Fibroblast of lung (primary cell): ENCODE measurements at places on chromosomes 2 and 18. TPM values are rescaled to one million over a fixed set of nuclear protein-coding genes. Genes with fewer than 3 reads are reported as not detected.
A peak's percentile ranks its signal among the peaks of the same experiment; 100 is the strongest.

DNA sequence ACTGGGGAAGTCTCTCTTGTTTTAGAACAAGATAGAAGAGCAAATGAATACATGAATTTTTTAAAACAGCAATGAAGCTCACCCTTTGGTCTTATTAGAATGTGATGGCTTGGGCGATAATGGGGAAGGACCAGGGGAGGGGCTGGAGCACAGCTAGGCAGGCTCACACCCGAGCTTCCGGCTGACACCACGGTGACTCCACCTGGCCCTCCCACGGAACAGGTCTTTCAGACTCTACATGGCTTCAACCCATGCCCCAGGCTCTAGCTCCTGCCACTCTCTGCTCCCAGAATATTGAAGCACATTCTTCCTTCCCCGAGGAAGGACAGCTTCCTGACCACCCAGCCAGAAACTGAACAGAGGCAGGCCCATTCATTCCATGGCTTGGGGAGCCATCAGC is 127.5 kb upstream of the AGAP1 start:
- no peak overlapping the region for H3K27ac ChIP-seq
- H3K27me3 ChIP-seq, result no peaks in the 10 kb centered on the region
- H3K4me1 ChIP-seq, result no peaks in the 10 kb centered on the region

DNA sequence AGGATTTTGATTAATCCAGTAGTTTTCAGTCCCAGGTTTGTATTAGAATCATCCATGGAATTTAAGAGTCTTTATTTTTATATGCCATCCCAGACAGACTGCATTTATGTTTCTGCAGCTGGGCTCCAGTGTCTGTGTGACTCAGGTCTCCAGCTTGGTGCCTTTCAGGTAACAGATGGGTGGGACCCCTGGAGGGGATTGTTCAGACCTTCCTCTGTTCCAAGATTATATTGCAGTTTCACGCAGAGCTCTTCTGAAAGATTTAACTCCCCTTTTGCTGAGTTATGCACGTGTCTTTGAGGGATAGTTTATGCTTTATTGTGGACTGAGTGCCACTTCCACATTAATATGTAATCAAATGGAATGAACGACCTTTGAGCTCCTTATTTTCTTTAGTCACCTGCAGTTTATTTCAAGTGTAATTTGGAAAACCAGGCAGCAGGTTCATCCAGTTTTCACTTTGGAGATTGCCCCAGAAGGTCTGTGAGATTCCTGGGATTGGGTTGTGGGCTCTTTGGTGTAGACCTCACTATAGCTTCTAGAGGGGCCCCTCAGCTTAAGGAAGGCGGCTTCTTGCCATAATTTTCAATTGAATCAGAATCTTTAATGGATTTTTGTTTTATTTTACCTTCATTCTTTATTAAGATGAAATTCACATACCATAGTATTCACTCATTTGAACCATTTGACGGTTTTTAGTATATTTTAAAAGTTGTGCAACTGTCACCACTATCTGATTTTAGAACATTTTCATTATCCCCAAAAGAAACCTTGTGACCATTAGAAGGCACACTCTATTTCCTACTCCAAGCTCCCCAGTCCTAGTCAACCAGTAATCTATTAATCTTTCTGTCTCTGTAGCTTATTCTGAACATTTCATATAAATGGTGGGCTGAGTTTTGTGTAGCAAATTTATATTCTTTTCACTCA is 135.0 kb downstream of the WDSUB1 start:
- H3K4me3 ChIP-seq, result no peak overlapping the region
- H3K27me3 ChIP-seq, result no peaks in the 10 kb centered on the region
- DNase-seq, result no peak
- peaks cover 2% of the 10 kb centered on the region for H3K4me1 ChIP-seq
- no peaks in the 10 kb centered on the region for H3K36me3 ChIP-seq

- H3K4me3 ChIP-seq, result no peak overlapping the region
- DNase-seq, result no peak
- no peaks in the 10 kb centered on the region for H3K4me1 ChIP-seq
- H3K27ac ChIP-seq, result no peak overlapping the region
- no peaks in the 10 kb centered on the region for H3K27me3 ChIP-seq
These were observed 205.8 kb downstream of the ZBTB7C start for GRCh38 chr18:48203288-48203945.

- H3K36me3 ChIP-seq, result no peaks in the 10 kb centered on the region
- H3K4me1 ChIP-seq, result no peaks in the 10 kb centered on the region
- no peak overlapping the region for H3K27ac ChIP-seq
- no peaks in the 10 kb centered on the region for H3K27me3 ChIP-seq
These were observed 15.0 kb upstream of the TTR start for GRCh38 chr18:31576670-31577069.

- peak; percentile 71 for DNase-seq
- H3K27me3 ChIP-seq, result no peaks in the 10 kb centered on the region
- H3K4me3 ChIP-seq, result no peak overlapping the region
- no peaks in the 10 kb centered on the region for H3K36me3 ChIP-seq
- peaks cover 25% of the 10 kb centered on the region for H3K4me1 ChIP-seq
These were observed 53.9 kb upstream of the CTAGE1 start for GRCh38 chr18:22471546-22472131.

GRCh38 chr2:232476791-232477190 is 10.8 kb downstream of the ECEL1 start:
- H3K4me1 ChIP-seq, result no peaks in the 10 kb centered on the region
- no peak for DNase-seq
- H3K4me3 ChIP-seq, result no peak overlapping the region
- no peak overlapping the region for H3K27ac ChIP-seq

Gene SPP2
- not detected in 2 replicates for total RNA-seq

Gene GATA6
- 6.3 and 10.0 TPM in 2 replicates for total RNA-seq

Gene GCG
- total RNA-seq, result not detected in 2 replicates

Gene CYS1
- total RNA-seq, result 1.5 and 5.1 TPM in 2 replicates

Gene AQP12A
- not detected in 2 replicates for total RNA-seq
